ENCODE measurements at places on chromosomes 5 and 9.

- no peak for DNase-seq
Measured at GRCh38 chr5:130549884-130550561, 615.0 kb downstream of the HINT1 start.

- no peak for DNase-seq
Measured at GRCh38 chr5:176151281-176151680, 86.9 kb upstream of the SIMC1 start.

DNA sequence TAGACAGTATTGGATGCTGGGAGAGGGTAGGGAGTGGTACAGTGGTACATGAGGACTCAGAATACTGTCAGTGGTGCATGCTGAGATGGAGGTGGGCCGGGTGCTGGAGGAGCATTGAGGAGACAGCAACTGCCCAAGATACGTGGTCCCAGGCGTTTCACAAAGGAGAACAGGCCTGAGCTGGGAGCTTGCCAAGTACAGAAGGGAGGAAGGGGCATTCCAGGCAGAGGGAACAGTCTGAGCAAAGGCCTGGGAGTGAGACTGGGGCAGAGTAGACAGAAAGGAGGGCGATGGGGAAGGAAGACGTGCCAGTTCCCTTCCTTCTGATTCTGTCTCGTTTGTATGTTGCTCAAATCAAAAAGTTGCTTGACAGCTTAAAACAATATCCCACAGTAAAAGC lies 15.2 kb downstream of the GALNT12 start:
- no peak for DNase-seq

DNA sequence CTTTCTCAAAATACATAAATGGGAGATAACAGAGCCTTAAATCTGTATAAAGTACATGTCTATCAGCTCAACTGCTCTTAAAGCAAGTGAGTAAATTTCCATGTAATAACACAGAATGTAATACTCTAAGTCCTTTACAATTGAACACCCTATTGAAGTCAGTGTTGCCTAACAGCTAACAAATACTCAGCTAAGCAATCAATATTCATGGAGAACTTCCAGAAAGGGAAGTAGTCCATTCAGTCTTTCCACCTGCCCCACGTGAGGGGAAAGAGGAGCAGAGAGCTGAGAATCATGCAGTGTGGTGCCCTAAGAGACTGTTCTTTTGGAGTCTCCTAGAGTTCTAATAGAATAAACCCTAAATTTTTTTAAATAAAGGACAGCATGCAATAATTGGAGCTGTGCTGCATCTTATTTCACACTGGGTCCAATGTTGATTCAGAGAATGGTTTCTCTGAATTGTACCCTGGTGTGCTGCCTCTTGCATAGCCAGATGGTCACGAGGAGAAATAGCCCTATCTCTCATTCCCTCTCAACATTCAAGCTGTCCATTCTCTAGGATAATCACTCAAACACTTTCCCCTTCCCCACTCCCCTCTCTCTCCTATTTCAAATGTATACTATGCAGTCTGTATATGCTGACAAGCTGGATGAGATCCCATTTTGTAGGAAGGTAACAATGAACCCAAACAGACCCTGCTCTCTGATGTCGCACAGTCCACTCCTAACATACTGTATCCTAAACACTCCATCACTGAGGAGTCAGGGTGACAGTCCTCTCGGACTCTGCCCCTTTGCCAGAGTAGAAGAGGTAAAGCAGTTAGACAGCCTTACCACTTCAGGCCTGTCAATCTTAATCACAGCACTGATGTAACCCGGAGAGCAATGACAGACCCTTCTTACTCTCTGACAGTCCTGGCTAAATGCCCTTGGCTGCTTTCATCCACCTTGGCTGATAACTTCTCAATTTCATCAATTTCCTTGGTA lies 134.8 kb downstream of the EPB41L4A start:
- no peak for DNase-seq
